ENCODE measurements at places on chromosomes 2 and 18.

DNA sequence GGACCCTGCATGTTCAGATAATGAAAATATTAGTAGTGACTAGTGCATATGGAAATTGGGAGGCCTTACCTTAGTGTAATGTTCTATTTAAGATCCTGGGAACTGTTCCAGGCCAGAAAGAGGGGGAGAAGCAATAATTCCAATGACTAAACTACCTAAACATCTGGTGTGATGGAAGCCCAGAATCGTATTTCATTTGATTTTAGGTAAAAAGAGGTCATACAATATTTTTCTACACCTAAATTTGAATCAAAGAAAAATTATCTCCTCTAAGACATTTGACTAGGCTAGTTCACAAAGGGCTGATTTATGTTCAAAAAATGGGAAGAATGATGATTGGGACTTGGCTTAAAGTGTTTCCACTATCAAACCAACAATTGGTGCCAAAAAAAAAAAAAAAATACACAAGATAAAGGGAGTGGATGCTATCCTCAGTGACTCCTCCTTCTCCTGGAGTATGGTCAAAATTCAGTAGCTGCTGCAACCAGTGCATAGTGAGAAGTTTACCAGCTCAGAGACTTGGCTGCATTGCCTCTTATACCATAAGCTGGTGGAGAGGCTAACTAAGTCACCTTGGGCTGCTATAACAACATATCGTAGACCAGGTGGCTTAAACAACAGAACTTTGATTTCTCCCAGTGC, 1038.3 kb upstream of the ACVR2A start:
- no peak for DNase-seq

- DNase-seq = no peak
Measured at GRCh38 chr2:7225848-7226247, 308.6 kb downstream of the RNF144A start.

DNA sequence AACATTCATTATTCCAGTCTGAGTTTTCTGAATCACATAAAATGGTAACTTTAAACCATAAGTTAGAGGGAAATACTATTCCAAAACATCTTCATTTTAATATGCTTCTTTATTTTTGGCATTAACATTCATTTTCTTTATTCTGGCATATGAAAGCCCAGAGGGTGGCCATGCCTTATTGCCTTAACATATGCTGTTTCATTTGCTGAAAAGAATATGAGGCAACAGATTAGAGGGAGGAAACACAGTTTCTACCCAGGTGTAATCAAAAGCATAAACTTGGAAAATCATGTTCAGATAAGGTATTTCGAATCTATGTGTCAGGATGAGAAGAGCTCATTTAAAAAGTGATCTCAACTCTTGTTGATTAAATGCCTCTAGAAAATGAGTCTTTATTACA, 379.9 kb upstream of the DSEL start:
- no peak for DNase-seq

GRCh38 chr2:5098286-5098685, 593.9 kb upstream of the SOX11 start:
- no peak for DNase-seq
